ENCODE measurements at places on chromosomes 3 and 15.

- DNase-seq = peak; percentile 11
These were observed 47.6 kb upstream of the MED12L start for GRCh38 chr3:151037746-151038477.

- DNase-seq = no peak
These were observed 40.0 kb upstream of the IL12A start for GRCh38 chr3:159948429-159949144.

GRCh38 chr3:152380043-152380442, 111.3 kb downstream of the MBNL1 start:
- DNase-seq = no peak

- DNase-seq = no peak
These were observed 407.8 kb downstream of the SHQ1 start for GRCh38 chr3:72440491-72440890.

DNA sequence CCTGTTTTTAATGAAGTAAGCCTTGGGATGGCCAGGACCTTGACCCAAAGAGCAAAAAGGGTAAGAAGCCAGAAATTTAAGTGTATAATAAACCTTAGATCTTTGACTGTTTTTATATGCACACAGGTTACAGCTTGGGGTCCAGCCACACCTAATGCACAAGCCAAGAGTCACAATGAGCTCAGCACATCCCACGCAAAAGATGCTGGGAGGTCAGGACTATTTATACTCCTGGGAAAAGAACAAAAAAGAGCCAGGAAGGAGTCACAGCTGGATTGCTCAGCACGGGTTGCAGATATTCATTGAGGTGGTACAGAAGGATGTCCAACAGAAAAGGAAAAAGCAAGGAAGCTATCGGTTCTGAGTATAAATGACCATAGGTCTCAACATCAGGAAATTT, 536.3 kb downstream of the NTRK3 start:
- no peak for DNase-seq

DNA sequence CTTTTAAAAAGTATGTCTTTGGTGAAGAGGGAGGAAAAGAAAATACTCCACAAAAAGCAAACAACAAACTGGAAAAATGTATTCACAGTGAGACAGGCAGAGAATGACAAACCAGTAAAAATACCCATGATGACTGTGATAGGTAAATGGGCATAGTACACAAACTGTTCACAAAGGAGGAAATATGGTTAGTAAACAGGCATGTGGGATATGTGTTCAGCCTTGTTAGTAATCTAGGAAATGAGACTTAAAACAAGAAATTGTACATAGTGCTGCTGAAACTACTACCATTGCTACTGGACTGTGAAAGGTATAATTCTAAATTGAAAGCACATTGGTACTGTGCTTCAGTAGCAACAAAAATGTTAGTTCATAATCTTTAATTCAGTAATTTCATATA, 50.1 kb downstream of the UBE2E2 start:
- DNase-seq = no peak

DNA sequence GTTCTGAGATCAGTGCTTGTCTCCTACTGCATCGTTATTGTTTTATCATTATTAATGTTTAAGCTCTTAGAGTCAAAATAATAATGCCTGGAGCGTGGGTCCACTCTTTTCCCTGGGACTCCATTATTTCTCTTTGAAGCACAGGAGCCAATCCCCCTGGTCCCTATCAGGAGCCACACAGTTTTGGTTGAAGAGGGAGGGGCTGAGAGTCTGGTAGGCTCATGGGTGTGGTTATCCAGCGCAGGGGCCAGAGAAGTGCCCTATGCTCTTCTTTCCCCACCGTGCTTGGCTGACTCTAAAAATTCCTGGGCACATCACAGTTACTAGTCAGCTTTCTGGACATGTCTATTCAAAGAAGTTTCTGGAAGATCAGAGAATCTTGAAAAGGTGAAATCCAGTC, 121.5 kb downstream of the DNAJB8 start:
- no peak for DNase-seq

DNA sequence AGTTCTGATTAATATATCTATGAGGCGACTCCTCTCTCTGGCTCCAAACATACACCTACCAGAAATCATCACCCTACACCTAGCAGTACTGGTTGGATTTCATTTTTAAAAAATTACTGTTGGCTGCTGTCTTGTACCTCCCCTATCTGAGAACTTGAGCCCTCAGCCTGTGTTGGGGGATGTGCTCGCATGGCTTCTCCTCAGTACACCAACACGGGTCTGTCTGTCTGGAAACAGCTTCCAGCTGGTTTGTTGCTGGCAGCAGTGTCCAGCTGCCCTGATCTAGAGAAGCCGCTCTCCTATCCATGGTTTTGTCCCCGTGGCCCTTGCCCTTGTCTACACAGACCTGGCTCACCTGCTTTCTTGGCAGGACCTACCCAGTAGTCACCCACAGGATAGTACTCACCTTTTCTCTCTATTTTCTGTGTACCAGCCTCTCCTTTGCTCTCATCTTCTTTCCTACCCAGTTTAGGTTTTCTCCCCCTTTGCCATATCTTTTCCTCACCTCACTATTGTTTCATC, 43.2 kb upstream of the NEDD4 start:
- DNase-seq = no peak

DNA sequence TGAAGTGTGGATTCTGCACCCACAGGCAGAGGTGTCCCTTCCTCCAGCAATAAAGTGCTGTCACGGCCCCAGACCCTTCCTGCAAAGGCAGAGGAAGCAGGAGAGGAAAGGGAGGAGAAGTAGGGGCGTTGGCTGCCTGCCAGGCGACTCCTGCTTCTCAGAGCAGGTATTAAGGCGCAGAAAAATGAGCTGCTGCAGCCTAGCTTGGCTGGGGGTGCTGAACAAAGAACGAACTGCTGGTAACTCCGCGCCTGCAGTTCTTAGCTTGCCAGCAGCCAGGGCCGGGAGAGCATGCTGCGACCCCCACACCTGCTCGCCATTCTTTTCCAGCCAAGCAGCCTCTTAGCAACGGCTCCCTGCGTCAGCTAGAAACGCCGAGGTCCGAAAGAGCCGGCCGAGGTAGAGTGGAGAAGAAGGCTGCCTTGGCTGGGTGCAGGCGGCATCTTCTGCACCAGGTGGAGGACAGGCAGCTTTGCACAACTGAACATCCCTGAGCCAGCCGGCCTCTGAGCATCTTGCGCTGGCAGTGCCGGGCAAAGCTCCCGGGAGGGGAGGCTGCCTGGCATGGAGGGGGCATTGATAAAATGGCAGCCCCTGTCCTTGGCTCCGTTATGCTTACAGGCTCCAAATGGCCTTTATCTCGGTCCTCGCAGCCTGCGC, 296.0 kb downstream of the MEX3B start:
- peak; percentile 68 for DNase-seq

- no peak for DNase-seq
These were observed 69.7 kb upstream of the CMSS1 start for GRCh38 chr3:99747915-99748314.

- peak; percentile 46 for DNase-seq
These were observed 730 bp downstream of the HIGD1A start for GRCh38 chr3:42803414-42804105.

DNA sequence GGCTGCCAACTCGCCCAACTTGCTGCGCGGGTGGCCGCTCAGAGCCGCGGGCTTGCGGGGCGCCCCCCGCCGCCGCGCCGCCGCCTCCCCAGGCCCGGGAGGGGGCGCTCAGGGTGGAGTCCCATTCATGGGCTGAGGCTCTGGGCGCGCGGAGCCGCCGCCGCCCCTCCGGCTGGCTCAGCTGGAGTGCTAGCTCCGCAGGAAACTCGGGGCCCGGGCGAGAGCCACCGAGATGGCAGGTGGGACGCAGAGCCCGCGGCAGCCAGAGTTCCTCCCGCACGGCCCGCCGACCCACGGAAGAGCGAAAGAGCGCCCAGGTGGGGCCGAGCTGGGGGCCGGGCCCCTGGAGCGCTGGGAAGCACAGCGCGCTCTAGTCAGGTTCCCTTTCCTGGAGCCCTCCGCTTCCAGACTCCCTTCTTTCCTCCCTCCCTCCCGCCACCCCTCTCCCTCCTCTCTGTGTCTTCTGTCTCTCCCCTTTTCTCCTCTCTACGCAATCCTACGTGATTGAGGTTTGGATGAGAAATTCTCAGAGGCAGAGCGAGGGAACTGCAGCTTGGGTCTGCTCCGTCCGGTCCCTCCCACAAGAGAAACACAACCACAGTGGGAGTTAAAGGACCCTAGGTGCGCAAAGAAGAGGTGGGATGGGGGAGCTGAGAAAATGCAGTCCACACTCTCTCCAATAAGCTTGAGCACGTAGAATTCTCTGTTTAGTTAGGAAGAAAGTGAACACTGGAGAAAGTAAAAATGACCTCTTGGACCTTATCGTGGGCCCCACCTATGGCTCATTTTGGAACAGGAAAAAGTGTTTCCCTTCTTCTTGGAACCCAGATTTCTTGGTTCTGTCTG, 317.3 kb downstream of the FGF12 start:
- DNase-seq = no peak

DNA sequence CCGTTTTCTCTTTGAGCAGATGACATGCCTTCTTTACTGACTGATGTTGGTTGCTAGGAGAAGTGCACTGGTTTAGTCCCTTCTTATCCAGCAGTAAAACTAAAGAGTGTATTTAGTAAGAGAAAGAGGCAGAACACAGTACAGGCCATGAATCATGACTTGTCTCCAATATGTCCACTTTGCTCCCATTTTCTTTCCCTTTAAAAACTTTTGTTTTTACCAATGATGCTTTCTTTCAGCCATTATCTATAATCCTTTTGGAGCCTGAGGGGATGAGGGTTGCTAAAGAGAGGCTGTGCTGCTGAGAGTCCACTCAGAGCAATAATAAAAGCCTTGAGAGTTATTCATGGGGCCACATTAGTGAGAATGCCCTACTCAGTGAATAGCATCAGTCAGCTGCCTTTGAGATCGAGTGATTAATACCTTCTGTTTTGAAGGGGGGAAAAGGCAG, 12.2 kb downstream of the ROBO2 start:
- no peak for DNase-seq

- no peak for DNase-seq
These were observed 46.1 kb upstream of the RAF1 start for GRCh38 chr3:12710062-12710461.

- DNase-seq = no peak
These were observed 44.7 kb downstream of the NCK1 start for GRCh38 chr3:136906725-136907124.

DNA sequence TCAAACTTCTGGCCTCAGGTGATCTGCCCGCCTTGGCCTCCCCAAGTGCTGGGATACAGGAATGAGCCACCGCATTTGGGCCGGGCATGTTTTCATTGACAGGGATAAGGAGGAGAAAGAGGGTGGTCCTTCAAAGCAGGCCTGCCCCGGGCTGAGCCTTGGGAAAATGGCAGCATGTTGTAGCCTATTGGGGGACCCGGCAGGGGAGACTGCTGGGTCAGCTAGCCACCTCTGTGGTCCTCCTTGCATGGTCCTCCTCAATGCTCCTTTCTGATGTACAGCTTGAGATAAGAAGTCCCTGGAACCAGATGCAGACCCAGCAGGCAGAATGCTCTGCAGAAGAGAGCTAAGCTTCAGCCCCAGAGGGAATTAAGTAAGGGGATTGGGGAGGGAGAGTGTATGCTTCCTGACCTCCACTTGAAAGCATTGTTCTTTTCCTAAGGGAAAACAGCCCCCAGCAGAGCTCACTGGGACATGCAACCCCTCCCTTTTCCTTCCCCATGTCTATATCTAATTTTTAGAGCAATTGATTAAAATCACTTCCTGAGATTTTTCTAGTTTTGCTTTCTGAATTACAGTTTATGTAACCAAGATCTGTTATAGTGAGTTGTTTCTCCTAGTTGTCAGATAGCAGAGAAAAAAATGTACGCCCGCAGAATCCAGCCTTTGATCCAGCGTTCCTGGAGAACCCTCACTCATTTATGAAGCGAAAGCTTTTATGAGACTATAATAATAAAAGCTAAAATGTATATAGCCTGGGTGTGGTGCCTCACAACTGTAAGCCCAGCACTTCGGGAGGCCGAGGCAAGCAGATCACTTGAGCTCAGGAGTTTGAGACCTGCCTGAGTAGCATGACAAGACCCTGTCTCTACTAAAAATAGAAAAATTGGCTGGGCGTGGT, 48.7 kb upstream of the VILL start:
- no peak for DNase-seq

DNA sequence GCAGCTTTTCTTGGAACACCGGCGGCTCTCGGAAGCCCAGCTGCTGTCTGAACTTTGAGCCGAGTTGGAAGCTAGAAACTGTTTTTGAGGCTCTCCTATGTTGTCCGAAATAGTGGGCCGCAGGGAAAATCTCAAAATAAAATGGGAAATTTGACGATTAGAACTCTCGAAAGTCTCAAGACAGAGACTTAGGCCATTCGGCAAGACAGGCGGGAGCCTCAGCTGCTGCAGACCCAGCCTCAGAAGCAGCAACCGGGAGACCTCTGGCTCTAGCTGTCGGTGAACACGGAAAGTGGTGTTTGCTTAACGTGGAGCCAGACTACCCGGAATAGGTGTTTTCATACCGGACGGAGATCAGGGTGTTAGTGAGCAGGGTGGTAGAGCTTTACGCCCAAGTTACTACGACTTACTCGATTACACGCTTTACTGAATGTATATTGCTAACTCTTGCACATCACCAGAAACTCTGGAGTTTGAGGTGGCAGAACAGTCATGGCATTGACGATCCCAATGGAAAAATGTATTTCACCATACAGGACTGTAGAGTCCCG, 357 bp upstream of the MAN2C1 start:
- no peak for DNase-seq

- no peak for DNase-seq
These were observed 29.6 kb downstream of the SQOR start for GRCh38 chr15:45664451-45664850.

DNA sequence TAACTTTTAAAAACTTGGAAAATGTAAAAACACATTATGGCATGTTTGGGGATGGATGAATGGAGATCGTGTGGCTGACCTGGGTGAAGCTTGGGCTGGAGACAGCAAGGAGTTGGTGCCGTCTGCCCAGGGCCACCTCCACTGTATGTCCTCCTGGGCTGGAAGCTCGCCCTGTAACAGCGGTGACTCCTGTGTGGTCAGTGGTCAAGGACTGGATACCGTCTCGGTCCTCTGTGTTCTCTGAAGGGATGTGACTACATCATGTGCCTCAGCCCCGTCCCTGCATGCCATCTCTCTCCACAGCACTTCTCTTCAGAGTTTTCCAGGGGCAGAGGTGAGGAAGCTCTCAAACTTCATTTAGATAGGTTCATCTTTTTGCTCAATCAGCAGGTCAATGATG, 9.5 kb downstream of the LIMD1 start:
- no peak for DNase-seq

- no peak for DNase-seq
These were observed 16.7 kb downstream of the MIX23 start for GRCh38 chr3:122366379-122366749.

DNA sequence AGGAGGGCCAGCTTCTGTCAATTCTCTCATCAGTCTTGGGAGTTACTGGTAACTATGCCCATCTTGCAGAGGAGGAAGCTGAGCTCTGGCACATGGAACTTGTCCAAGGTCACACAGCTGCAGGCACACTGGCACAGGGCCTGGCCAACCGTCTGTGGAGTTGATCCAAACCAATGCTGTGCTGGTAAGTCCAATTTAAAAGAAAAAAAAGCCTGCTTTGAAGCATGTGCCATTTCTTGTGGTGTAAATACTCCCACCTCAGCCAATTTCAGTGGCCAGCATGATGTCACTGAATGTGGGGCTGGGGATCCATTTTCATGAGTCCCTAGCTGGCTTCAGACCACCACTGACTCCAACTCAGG, 83.4 kb downstream of the CHSY1 start:
- DNase-seq = no peak

GRCh38 chr15:40845036-40845435, 1.2 kb downstream of the SPINT1 start:
- DNase-seq = no peak

- DNase-seq = no peak
These were observed 129.4 kb downstream of the TMCC1 start for GRCh38 chr3:129764090-129764489.
